ENCODE measurements at places on chromosomes 3 and 15.
A peak's percentile ranks its signal among the peaks of the same experiment; 100 is the strongest.

- peak; percentile 58 for DNase-seq
These were observed 47.7 kb downstream of the PXYLP1 start for GRCh38 chr3:141279077-141279967.

DNA sequence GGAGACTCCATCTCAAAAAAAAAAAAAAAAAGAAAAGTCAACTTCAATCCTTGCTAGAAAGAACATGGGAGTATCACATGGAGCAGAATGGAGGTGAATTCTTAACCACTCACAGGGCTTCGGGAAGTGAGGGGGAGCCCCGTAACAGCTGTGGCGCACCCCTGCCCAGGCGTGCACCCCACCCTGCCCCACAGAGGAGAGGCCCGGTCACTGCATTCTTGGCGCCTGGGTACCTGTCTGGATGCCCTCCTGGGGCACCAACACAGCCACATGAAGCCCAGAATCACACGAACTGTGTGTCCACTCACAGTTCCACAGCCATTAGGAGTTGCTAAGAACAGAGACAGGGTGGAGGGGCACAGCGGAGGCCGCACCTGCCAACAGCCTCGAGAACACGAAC, 51.8 kb downstream of the NIPA2 start:
- no peak for DNase-seq

DNA sequence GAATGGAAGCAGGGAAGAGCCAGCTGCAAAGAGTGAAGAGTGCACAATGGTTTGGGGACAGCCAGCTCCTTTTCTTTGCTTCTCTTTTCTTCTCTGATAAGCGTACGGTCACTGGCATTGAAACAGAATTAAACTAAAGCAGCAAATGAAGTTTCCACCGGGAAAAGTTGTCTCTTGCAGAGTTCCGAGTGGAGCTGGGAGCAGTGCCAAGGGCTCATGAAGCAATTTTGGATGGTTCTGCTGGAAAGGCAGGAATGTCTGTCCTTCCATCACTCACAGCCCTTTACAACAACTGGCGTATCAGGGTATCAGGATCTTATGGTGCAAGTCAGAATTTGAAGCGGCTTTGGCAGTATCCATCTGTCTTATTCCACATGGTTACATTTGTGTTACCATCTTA, 1042.9 kb downstream of the NTRK3 start:
- DNase-seq: no peak

DNA sequence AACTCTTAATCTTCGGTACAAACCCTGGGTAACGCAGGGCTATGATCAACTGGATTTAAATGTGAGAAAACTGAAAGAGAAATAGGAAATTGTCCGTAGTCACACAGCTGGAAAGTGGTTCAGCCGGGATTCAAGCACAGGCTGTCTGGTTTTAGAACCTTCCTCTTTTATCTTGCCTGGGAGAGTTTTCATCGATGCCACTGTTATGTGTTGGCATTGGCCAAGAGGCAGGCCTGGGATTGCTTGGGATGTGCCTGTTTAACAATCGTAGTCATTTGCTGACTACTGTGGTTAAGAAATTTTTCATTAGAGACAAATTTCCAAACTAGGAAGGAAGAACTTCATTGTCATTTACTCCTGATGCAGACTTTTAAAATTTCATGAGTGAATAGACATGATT, 4.3 kb downstream of the MCTP2 start:
- DNase-seq: no peak

DNA sequence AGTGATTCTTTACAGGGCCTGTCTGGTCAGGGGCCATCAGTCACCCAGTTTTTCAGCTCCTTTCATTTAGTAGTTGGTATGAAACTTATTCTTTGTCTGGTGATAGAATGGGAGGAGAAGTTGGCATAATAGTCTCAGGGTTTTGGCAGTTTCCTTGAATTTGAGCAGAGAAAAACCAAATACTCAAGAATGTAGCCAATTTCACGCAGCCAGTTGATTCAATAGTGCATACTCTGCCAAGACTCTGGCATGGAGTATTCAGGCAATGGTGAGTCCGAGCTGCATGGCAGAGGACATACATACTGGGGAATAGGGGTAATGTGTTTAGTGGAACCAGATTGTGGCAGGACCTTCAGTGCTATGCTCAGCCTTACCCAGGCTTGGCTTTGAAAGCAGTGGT, 118.3 kb downstream of the GALK2 start:
- DNase-seq: no peak

DNA sequence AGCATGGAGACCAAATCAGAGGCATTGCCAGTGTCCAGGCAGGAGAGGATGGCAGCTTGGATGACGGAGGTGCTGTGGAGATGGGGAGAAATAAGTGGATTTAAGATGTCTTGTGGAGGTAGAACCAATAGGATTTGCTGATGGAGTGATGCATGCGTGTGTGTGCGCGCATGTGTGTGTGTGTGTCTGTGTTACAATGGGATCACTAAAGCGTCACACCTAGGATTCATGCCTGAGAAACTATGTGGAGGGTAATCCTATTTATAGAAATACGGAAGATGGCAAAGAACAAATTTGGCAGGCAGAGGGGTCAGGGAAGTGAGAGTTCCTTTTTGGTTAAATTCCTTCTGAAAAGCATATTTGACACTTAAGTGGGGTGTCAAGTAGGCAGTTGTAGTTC, 64.8 kb upstream of the ARL8B start:
- no peak for DNase-seq

DNA sequence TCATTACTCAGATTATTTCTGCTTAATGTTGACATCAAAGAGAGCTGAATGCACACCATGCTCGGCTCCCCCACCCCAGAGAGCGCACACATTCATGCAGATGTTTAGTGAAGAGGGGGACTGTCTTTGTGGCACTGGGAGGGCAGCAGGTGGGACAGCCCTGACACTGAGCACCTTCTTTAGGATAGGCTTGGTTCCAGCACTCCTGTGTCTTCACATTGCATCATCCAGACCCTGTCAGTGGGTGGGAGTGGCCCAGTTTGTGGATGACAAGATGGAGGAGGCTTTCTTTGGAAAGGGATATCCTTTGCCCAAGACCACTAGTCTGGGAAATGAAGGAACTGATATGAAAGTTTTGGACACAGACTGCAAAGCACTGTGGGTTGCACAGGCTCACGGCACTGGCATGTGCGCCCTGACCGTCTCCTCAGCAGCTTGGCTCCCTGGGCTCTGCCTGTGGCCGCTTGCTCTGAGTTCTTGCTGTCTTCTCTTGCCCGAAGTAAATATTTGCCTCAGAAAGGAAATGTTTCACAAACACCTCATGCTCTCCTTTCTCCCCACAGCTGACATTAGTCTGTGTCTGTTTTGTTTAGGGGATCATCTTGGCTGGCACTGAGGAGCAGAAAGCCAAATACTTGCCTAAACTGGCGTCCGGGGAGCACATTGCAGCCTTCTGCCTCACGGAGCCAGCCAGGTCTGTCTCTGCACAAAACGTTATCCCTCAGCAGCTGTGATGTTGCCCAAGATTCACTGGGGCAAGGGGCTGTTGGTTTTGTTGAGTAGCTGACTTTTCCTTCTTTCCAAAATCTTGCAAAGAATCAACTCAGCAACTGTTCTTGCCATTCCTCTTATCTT, 16.6 kb downstream of the ACAD9 start:
- DNase-seq: no peak

GRCh38 chr15:66827039-66827697, 125.1 kb downstream of the SMAD6 start:
- DNase-seq: no peak

- DNase-seq: no peak
These were observed 18.6 kb upstream of the THSD4 start for GRCh38 chr15:71096676-71097075.

DNA sequence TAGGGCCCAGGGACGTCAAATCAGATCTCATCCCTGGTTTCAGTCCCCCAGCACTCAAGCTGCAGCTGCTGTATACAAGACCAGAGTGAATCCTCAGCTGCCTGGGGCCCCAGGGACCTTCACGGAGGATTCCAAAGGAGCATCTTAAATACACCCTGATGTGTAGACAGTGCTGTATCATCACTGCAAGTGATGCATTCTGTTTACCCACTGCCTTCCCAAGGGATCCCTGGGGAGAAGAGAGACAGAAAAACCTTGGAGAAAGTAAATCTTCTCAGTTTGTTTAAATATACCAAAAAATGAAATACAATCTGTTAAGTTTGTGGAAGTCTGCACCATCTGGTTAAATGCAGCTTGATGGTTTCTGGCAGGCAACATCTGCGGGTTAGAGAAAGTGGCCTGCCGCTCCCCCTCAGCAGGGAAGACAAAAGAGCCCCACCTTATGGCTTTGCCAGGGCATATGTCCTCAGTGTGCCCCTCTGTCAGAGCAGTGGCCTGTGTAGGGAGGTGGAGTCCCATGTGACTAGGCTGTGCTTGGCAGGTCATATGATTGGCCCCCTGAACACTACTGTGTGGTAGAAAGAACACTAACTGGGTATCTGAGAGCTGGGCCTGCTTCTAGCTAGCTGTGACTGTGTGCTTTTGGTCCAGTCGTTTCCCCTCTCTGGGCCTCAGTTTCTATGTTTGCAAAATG, 222.2 kb upstream of the TRIM42 start:
- no peak for DNase-seq

- no peak for DNase-seq
These were observed 18.1 kb downstream of the METTL6 start for GRCh38 chr3:15409239-15409638.

Data from left forelimb (tissue), 1 donor.